ENCODE measurements at places on chromosomes 12 and 14.

DNA sequence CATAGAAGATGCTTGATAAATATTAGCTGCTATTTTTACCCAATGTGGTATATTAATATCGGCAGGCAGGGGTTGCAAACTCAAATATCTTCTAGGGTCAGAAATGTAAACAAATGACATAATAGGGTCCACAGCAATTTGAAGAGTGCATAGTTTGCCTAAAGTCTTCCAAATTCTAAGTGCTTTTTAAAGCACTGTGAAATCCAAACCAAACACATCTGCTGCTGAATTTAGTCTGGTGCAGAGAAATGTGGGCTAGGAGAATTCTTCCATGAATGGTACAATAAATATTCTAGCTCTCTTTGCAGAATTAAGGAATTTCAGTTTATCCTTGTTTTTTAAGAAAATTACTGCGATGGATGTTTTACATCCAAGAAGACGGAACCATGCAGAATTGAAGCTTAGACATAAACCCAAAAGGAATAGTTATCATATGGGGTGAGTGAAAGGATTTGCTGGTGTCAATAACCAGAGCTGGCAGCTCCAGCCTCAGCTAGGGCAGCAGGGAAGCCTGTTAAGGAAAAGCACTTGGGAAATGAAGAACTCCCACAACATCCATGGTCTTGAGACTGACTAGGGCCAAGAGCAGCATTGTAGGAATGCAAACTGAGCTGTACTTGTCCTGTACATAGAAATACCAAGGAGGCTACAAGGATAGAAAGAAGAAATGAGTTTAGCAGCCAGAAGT is 65.5 kb downstream of the PTPRR start:
- DNase-seq = no peak

DNA sequence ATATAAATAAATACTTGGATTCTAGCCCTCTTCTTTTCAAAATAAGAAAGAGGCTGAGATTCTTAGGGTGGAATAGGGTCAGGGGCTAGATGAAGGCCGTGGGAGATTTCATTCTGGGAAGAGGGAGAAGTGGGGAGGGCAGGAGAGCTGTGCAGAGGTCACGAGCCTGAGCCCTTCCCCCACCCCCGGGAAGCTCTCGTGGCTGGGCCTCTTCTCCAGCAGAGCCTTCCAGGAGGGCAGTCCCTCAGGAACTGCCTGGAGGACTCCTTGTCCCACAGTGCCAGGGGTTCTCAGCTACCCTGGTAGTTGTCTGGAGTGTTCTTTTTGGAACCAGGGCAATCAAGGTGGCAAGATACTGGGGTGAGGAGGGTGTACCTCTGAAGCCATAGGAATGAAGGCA is 94.0 kb downstream of the ESR2 start:
- no peak for DNase-seq

GRCh38 chr12:66367015-66367667 is 64.8 kb downstream of the HELB start:
- no peak for DNase-seq

GRCh38 chr14:28982228-28982627 is 215.6 kb downstream of the FOXG1 start:
- DNase-seq = no peak

- DNase-seq = no peak
These were observed 32.1 kb upstream of the STON2 start for GRCh38 chr14:81432219-81432661.

GRCh38 chr14:88229428-88229827 is 93.6 kb downstream of the KCNK10 start:
- DNase-seq = no peak

DNA sequence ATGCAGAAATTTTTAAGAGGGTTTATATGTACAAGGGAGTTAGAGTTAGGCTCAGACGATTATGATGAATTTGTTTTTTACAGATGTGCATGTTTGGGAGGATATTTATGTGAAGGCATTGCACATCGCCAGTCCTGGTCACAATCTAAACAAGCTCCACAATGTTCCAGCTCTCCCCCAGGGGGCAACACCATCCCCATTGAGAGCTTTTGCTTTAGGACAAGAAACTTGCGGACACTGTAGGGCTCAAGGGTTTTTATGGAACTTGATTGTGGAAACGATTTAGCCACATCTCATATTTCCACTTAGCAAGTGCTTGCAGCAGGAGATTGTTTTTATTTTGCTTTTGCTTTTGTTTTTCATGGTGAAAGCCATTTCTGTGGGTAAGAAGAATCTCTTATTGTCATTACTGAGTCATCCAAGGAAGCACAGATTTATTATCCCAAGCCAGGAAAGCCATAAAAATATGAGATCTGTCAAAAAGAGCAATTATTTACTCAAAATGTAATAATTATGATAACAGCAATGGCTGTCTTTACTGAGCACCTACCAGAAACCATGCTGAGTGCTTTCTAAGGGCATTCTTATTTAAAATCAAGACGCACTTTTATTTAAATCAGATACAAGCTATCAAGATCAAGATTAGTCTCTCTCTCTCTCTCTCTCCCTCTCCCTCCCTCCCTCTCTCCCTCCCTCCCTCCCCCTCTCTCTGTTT is 276.7 kb upstream of the SRRM4 start:
- DNase-seq = peak; percentile 39

DNA sequence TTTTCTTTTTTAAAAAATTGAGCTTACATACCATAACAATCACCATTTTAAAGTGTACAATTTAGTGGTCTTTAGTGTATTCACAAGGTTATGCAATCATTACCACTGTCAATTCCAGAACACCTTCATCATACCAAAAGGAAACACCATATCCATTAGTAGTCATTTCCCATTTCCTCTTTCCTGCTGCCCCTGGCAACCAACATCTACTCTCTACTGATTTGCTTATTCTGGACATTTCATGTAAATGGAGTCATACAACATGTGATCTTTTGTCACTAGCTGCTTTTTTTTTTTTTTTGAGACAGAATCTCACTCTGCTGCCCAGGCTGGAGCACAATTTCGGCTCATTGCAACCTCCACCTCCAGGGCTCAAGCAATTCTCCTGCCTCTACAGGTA is 66.8 kb upstream of the CFL2 start:
- DNase-seq = no peak

GRCh38 chr12:131747276-131748177 is 36.6 kb downstream of the SFSWAP start:
- no peak for DNase-seq

GRCh38 chr14:106845286-106846087 is 1319.1 kb downstream of the TMEM121 start:
- DNase-seq = peak; percentile 19

DNA sequence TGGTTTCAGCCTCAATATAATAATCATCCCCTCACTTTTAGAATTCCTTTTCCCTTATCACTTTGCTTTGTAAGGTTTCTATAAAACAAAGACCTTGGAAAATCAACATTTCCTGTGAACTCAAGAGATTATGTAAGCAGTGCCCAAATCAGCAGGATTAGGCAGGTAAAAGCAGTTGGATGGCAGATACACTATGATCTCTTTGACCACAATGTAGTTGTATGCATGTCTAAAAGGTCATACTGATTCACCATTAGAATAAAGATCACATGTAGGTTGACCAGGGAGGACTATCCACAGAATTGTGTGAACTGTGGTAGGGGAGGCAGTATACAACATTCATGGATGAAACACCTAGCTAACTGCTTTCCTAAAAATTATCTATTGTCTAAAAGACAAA is 57.5 kb downstream of the DENND5B start:
- no peak for DNase-seq

DNA sequence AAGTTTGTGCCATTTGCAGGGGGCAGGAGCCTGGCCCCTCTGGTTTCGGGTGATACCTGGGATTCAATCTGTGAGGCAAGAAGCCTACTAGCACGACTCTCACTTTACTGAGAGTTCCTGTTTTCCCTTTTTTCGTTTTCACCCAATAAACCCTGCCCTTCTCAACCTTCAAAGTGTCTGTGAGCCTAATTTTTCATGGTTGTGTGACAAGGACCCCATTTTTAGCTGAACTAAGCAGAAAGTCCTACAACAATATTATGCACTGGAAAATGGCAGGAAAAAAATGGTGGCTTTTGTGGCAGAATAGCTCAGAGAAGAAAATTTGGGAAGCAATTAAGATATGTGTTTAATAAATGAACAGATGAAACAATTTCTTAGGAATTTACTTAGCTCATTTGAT is 432.1 kb downstream of the C12orf50 start:
- DNase-seq = no peak

GRCh38 chr12:15931590-15932053 is 20.5 kb downstream of the DERA start:
- no peak for DNase-seq

- DNase-seq = no peak
These were observed 62.6 kb downstream of the PDZRN4 start for GRCh38 chr12:41250748-41251147.

DNA sequence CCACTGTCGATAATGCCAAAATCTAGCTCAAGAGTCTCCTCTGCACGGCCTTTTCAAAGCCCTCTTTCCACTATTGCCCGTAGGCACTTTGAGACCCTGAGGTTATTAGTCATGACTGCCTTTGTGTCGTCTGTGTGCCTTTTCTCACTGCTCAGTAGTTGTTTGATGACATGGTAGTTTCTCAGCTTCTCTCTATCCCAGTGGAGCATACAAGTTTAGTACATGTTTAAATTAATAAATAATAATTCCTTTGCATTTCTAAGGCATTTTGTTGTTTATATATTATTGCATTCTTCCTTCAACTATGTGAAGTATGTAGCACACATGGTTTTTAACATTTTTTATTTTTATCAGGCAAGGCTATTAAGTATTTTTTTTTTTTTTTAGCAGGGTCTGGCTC is 458.1 kb downstream of the PCNX1 start:
- DNase-seq = no peak

GRCh38 chr12:65895759-65896656 is 71.7 kb downstream of the HMGA2 start:
- no peak for DNase-seq

GRCh38 chr14:88790501-88791251 is 2.1 kb downstream of the EML5 start:
- DNase-seq = peak; percentile 14

- DNase-seq = no peak
These were observed 34.1 kb upstream of the C12orf75 start for GRCh38 chr12:105296116-105297089.

DNA sequence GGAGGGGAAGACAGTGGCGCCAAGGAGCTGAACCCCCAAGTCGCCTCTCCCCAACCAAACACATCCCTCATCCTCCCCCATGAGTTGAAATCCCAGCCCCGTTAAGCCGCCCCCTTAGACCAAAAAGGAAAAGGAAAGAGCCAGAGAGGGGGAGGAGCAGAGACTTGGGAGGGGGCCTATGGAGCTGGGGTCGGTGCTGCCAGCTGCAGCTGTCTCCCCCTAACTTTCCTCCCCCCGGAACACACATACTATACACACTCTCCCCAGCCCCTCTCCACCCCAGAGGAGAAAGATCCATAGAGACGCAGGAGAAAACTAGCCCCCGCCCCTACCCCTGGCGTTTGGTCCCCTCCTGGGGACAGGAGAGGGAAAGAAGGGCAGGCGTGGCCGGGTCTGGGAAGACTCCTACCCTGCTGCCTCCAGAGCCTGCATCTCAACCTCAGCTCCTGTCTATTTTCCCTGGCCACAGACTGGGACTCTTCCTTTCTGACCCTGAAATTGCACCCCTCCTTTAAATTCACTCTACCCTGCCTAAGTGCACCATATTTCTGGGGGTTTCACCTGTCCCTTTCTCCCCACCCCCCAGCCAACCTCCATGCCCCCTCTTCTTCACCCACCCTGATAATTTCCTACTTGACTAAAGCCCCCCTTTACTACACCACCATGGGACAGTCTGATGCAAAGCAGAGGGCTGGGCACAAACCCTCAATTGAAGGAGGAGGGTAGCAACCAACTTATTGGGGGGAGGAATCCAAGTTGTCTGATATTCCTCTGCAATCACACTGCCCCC is 1.7 kb upstream of the HOXC9 start:
- DNase-seq = no peak

DNA sequence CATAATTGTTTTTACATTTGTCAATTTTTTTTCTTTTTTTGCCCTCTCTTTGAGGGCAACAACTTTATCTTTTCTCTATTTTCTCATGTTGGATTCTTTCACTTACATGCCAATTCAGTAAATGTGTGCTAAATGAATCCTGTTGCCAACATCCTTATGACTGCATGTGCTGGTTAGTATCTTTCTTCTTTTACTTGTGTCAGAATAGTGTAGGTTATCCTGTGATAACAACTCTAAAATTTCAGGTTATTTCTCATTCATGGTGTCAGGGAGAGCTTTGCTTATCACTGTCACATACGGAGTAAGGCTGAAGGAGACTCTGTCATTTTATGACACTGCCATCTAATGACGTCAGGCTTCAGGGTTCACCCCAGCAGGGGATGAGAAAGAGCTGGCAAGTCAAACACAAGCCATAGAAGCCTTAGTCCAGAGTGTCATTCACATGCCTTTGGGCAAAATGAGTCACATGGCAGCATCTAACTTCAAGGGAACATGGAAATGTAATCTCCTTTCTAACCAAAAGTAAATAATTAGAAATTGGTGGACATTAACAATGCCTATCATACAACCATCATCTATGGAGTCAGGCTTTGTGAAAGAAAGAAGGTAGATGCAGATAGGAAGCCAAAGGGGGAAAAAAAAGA is 242.5 kb upstream of the ATP2B1 start:
- no peak for DNase-seq

GRCh38 chr14:99627510-99628381 is 17.2 kb upstream of the HHIPL1 start:
- DNase-seq = no peak

DNA sequence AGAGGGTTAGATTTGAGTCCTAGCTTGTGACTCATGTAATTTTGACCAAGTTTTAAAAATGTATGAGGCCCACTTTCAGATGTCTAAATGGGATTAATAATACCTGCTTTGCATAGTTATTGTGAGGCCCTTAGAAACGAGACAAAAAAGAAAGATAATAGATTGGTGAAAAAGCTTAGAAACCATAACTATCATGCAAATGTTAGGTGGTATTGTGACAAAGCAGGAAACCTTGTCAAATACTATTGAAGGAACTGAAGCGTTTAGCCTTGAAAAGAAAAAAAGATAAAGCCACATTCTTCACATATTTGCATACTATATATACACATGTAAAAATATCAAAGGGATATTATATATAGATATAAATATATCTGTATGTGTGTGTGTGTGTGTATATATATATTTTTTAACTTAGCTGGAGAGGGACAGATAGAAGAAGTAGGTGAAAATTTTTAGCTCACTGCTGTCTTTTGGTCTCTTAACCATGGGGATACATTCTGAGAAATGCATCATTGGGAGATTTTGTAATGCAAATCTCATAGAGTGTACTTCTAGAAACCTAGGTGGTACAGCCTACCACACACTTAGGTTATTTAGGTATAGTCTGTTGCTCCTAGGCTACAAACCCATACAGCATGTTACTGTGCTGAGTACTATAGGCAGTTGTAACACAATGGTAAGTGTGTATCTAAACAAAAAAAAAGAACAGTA is 270.3 kb downstream of the CCDC91 start:
- no peak for DNase-seq

GRCh38 chr14:79947440-79948054 is 263.8 kb downstream of the DIO2 start:
- DNase-seq = no peak

DNA sequence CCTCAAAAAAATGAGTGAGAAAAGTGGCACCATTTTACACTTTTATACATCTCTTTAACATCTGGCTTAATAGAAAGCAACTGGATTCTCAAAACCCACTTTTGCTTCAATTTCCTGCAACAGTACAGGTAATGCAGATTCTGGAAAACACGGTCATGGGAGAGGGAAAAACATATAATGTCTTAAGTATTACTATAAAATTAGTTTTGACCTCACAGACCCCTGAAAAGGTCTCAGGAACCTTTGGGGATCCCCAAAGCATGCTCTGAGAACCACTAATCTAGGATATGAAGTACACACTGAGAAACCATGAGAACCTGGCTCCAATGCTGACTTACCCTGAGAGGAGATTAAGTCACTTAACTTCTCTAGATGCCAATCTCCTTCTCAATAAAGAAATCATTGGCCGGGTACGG is 64.7 kb downstream of the PPP2R5E start:
- no peak for DNase-seq

Measured in SK-N-SH (cell line).